ENCODE measurements at places on chromosomes 11 and 22.

GRCh38 chr11:13301522-13301921 is 23.9 kb downstream of the BMAL1 start:
- no peak for DNase-seq

- no peak for DNase-seq
Measured at GRCh38 chr22:50605613-50606074, 5.1 kb downstream of the MAPK8IP2 start.

DNA sequence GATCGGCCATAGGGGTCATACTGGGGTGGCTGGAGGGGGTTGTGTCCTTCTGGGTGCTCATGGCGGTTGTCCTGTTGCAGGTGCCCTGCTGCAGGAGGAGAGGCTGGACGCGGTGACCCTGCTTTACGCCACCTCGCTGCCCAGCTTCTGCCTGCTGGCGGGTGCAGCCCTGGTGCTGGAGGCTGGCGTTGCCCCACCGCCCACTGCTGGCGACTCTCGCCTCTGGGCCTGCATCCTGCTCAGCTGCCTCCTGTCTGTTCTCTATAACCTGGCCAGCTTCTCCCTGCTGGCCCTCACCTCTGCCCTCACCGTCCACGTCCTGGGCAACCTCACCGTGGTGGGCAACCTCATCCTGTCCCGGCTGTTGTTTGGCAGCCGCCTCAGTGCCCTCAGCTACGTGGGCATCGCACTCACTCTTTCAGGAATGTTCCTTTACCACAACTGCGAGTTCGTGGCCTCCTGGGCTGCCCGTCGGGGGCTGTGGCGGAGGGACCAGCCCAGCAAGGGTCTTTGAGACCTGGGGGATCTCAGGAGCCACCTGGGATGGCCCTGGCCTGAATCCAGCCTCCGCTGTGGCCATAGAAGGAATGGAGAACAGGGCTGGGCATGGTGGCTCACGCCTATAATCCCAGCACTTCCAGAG is 11.1 kb downstream of the SLC35E4 start:
- DNase-seq, result no peak

DNA sequence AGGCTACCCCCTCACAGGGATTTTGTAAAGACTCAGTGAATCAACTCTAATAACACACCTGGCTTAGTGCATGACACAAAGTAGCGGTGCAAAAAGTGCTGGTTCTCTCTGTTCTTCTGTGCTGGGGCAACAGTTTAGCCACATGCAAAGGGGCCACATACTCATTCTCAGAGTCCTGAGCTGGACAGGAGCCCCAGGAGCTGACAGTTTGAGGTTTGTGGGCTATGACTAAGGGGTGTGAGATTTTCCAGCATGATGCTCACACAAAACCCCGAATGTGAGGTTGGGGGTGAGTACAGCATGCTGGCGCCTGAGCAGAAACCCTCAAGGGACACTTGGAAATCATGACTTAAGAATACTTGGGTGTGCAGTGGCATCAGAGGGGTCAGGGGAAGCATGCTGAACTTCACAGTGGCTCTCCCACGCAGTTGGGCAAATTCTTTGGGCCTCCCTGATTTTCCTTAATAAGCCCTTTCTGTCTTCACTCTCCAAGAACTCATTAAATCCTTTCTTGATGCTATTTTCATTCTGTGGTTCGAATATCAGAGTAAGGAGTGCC is 31.0 kb downstream of the TMPRSS5 start:
- DNase-seq, result no peak

DNA sequence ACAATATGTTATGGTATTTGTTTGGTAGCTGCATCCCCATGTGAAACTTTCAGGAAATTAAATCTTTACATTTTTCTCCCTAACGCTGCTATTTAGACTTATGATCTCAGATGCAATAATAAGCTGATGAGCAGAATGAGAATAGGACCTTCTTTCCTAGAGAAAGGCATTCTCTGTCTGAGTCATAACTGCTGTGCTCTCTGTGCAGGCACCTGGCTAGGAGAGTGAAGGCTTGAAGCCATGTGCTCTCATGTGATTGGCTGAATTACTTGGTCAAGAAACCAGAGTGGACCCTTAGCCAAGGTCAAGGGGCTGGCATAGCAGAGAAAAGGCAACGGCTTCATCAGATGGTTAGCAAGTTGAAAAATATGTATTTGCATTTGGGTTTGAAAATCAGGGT is 185.0 kb downstream of the ADAMTS15 start:
- DNase-seq, result no peak

DNA sequence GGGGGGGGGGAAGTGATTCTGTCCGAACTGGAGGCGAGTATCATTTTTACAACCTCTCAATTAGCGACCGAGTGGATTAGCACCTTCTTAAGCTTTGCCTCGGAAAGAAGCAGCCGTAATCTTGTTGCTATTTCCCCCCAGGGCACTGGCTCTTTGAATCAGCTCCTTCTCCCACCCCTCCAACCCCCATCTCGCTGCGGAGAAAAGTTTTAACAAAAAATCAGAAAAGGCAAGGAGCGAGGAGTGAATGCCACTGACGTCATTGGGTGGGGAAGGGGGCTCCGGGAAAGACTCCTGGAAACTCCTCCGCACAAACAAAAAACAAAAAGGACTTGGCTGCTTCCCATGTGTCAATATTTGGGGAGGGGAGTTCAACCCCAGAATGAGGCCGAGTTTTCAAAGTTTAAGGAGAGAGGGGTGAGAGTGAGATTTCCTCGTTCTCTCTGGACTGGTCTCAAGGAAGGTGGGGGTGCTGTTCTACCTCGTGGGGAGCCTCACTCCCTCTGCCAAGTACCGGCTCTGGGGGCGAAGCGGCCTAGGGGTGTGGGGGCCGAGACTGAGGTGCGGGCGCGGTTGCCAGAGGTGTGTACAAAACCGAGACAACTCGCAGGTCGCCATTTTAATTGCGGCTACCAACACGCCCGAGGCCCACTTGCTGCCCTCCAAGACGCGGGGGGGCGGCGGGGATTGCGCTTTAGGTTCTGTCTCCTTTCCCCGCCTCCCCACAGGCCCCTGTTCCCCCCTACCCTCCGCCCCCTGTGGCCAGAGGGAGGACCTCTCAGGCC is 2.5 kb upstream of the PAX6 start:
- no peak for DNase-seq

- DNase-seq, result no peak
Measured at GRCh38 chr11:118691926-118692830, 12.7 kb upstream of the TREH start.

Data from chondrocyte (in vitro differentiated cells).